ENCODE measurements at places on chromosomes 7 and 10.

GRCh38 chr10:124605856-124606812 is 138.0 kb downstream of the FAM53B start:
- DNase-seq = no peak

DNA sequence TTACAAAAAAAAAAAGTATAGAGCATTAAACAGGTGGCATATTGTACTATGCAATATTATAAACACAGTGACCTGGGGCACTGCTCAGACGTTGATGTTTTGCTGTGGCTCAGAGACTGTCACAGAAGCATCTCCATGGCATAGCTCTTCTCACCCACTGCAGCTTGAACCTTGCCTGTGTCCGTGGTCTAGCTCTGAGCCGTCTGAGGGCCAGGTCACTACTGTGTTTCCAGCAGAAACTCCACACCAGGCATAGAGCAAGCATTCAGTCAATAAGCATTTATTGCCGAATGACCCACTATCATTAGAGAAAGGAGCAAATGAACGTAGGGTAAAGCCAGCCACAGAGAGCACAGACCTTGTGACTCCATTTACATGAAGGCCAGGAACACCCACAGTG is 443.2 kb upstream of the FOXK1 start:
- DNase-seq = no peak

GRCh38 chr7:66790725-66791124 is 50.2 kb downstream of the RABGEF1 start:
- DNase-seq = no peak

- DNase-seq = no peak
These were observed 158.5 kb downstream of the LHFPL3 start for GRCh38 chr7:104486931-104487330.

GRCh38 chr10:79436850-79437103 is 8.6 kb downstream of the ZCCHC24 start:
- no peak for DNase-seq

DNA sequence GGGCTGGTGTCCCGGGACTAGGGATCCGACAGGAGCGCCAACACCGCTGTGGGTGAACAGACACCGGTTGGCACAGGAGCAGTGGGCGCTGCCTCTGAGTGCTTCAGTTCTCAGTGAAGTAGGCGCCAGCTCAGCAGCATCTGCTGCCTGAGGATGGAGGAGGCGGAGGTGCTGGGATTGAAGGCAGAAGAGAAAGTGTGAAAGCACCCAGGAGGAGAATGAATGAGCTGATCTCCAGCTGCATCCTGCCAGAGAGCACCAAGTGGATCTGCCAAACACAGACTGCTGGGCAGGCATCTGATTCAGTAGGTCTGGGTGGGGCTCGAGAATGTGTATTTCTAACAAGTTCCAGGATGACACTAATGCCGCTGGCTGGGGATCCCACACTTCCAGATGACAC is 74.5 kb downstream of the LANCL2 start:
- DNase-seq = peak; percentile 22

- no peak for DNase-seq
These were observed 10.9 kb upstream of the PFKP start for GRCh38 chr10:3056280-3057037.

- no peak for DNase-seq
These were observed 49.6 kb downstream of the KAT6B start for GRCh38 chr10:74875966-74876365.

DNA sequence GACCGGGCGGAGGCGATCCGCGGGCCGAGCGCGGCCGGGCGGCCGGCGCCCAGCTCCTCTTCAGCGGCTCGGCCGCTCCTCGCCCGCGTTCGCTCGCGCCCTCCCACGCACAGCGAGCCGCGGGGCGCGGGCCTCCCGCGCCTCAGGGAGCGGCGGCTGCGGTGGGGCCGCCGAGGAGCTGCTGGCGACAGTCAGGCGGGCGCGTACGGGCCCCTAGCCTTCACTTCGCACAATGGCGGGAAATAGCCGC is at the start of gene MCMBP:
Gene MCMBP, minus strand, starts transcription at position 234 of the 250 bp plus-strand sequence. CDS start 259 bp downstream, outside the sequence.
- no peak for DNase-seq

DNA sequence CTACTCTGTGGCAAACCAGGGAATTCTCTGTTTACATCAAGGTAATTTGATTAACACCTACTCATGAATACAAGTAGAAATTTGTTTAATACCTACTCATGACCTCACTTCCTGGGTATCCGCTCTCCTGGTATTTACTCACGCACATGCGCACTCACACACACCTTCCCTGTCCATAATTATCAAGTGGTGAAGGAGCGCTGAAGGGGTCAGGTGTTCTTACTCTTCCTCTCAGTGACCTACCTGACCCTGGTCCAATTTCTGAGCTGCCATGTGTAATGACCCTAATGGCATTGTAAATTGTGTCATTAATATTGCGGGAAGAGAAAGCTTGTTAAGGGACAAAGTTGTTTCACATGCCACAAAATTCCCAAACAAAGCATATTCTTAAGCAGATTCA is 41.3 kb upstream of the TRIL start:
- DNase-seq = no peak

GRCh38 chr7:15967551-15967950 is 281.1 kb upstream of the MEOX2 start:
- no peak for DNase-seq

- no peak for DNase-seq
These were observed 266.8 kb downstream of the INHBA start for GRCh38 chr7:41436139-41436538.

GRCh38 chr10:85446827-85447226 is 919.8 kb downstream of the GRID1 start:
- no peak for DNase-seq

GRCh38 chr10:3365630-3366029 is 193.0 kb upstream of the PITRM1 start:
- DNase-seq = no peak

DNA sequence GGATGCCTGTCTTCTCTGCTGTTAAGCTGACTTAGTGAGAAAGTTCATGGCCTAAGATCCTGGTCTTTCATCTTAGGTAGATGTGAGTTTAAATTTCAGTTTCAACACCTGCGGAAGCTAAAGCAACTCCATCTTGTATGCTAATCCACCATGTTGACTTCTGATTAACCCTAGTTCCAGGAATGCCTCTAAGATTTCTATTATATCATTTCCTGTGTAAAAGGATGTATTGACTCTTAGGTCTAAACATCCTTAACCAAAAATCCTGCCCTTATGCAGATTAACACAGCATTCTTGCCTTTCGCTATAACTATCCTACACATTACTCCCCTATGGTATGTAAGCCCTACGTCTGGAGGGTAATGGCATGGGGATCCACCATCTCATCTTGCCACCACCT is 94.4 kb upstream of the CCDC6 start:
- no peak for DNase-seq

GRCh38 chr7:150365194-150365593 is 3.4 kb upstream of the REPIN1 start:
- no peak for DNase-seq

DNA sequence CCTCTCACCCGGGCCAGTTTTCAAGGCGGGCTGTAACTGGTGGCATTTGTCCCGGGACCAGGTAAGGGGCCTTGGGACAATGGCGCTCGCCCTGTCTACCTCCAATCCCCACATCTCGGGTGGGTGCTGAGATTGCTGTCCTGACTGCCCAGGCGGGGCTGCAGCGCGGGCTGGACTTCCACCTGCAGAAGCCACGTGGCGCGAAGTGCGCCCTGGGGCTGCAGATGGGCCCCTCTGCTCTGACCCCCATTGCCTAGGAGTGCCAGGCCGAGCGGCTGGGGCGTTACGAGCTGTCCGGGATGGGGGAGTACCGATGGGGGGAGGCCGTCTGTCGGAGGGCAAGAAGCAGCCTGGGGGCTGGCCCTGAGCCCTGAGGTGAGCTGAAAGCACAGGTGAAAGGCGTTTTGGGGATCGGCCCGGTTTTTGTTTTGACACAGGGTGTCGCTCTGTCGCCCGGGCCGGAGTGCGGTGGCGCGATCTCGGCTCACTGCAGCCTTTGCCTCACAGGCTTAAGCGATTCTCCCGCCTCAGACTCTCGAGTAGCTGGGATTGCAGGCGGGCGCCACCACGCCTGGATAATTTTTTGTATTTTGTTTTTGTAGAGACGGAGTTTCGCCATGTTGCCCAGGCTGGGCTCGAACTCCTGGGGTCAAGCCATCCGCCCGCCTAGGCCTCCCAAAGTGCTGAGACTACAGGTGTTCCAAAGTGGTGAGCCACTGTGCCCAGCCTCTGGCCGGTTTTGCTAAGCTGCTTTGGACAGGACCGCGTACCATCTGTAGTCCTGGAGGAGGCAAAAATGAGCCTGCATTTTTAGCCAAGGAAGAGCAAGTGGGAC is at the start of gene SFXN2:
Gene SFXN2, plus strand, starts transcription at position 16 of the 835 bp plus-strand sequence. CDS start 12,001 bp downstream, outside the sequence.
- DNase-seq = no peak

- no peak for DNase-seq
These were observed 6.9 kb upstream of the ELFN1 start for GRCh38 chr7:1663223-1663622.

- DNase-seq = peak; percentile 15
These were observed 81.5 kb downstream of the MAD1L1 start for GRCh38 chr7:2151237-2151636.
